ENCODE measurements at places on chromosomes 5 and 9. TPM values are rescaled to one million over a fixed set of nuclear protein-coding genes. Genes with fewer than 3 reads are reported as not detected.

DNA sequence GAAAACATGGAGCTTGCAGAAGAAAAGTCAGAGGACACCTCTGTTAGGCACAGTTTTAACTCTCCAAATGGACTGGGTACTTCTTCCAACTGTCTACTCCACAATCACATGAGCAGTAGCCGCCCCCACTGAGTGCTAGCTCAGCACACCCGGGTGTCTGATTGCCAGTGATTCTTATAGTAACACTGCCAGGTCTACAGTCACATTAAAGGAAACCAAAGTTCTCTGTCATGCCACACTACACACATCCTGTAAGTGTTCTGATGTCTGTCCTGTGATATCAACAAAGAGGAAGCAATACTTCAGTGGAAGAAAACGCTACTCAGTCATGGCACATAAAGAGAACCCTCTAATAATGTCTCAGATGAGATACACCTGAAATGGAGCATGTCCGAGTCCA lies at the start of gene HAVCR2:
HAVCR2 (minus strand) TSS at position 69 of the 400 bp plus-strand sequence; CDS start at position 8, 61 bp downstream.
- no peaks in the 10 kb centered on the region for H3K36me3 ChIP-seq
- H3K27ac ChIP-seq, result no peak within 1 kb of the TSS
- H3K27me3 ChIP-seq, result no peaks in the 10 kb centered on the region
- DNase-seq, result no peak

- H3K4me3 ChIP-seq, result no peak overlapping the region
- no peaks in the 10 kb centered on the region for H3K4me1 ChIP-seq
- DNase-seq, result no peak
- no peaks in the 10 kb centered on the region for H3K27me3 ChIP-seq
- no peaks in the 10 kb centered on the region for H3K36me3 ChIP-seq
Observed at GRCh38 chr5:57417971-57418370, 64.6 kb downstream of the ACTBL2 start.

DNA sequence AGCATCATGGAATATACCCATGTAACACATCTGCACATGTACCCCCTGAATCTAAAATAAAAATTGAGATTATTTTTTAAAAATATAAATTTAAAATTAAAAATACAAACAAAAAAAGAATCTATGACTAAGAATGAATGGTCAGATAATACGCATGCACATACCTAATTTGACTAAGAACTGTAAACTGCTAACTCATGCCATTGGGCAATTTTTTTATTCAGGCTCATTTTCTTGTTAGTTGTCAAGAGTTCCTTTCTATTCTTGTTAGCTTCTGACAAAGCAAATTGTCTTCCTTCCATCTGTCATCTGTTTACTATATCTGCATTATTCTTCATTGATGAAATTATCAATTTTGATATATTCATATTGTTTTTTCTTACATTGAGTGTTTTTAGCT lies 69.5 kb upstream of the HAND1 start:
- no peaks in the 10 kb centered on the region for H3K36me3 ChIP-seq
- DNase-seq, result no peak
- no peaks in the 10 kb centered on the region for H3K4me1 ChIP-seq

DNA sequence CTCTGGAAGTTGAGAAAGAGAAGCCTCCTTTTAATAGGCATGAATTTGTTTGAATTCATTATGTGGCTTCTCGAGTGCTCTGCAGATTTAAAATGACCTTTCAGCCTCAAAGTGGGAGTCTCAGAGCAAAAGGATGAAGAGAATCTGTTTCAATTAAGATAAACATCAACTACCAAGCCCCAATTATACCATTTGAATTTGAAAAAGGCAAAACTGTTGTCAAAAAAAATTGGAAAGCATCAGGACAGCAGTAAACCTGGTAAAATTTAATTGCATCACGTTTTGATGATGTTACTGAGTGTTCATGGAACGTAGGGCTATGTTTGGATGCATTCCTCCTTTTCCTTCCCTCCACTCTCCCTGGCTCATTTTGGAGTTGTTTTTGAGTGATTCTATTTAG lies 637.2 kb downstream of the PDE4D start:
- no peaks in the 10 kb centered on the region for H3K36me3 ChIP-seq
- no peak overlapping the region for H3K4me3 ChIP-seq
- no peak overlapping the region for H3K27ac ChIP-seq
- no peaks in the 10 kb centered on the region for H3K27me3 ChIP-seq

DNA sequence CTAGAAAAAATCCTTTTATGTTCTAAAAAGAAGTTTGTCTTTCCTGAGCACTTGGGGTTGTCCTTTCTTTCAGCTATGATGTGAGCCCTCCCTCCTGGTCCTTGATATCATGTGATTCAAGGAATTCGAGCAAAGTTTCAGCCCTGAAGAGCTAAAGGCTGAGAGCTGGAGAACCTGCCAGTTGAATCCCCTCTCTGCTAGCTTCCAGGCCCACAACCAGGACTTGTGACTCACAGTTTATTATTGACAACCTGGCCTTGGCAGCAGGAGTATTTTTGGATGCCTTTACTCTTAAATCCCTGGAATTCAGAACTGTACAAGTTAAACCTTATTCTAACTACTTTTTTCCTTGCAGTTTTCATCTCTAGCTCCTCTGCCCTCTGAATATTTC lies 182.8 kb downstream of the SPOCK1 start:
- H3K36me3 ChIP-seq, result no peaks in the 10 kb centered on the region
- no peaks in the 10 kb centered on the region for H3K27me3 ChIP-seq
- DNase-seq, result no peak
- no peaks in the 10 kb centered on the region for H3K4me1 ChIP-seq
- H3K27ac ChIP-seq, result no peak overlapping the region
- H3K4me3 ChIP-seq, result no peak overlapping the region

- H3K36me3 ChIP-seq, result no peaks in the 10 kb centered on the region
- DNase-seq, result peak; percentile 24
- no peak overlapping the region for H3K4me3 ChIP-seq
- no peaks in the 10 kb centered on the region for H3K4me1 ChIP-seq
- no peaks in the 10 kb centered on the region for H3K27me3 ChIP-seq
Observed at GRCh38 chr9:27184556-27185351, 75.7 kb downstream of the TEK start.

DNA sequence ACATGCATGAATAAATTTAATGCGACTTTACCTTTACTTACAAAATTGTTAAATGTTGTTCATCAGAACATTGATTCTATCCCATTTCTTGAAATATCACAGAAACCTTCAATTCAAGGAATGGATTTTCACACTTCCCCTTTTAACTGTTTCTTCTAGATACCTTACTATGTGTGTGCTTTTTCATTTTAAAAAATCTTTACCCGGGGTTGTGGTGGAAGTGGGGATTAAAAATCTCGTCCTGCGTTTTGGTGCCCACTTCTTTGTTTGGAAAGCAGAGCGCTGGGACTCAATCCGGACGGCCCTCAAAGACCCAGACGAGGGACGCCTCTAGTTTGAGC lies 5.8 kb upstream of the MEF2C start:
- DNase-seq, result no peak
- H3K36me3 ChIP-seq, result no peaks in the 10 kb centered on the region
- H3K4me3 ChIP-seq, result peak overlapping the region; percentile 68
- H3K27me3 ChIP-seq, result no peaks in the 10 kb centered on the region
- peaks cover 2% of the 10 kb centered on the region for H3K4me1 ChIP-seq

- no peak overlapping the region for H3K27ac ChIP-seq
- no peak for DNase-seq
- no peaks in the 10 kb centered on the region for H3K27me3 ChIP-seq
- no peaks in the 10 kb centered on the region for H3K4me1 ChIP-seq
- no peak overlapping the region for H3K4me3 ChIP-seq
Observed at GRCh38 chr5:73729329-73729728, 103.3 kb downstream of the ARHGEF28 start.

- H3K27me3 ChIP-seq, result no peaks in the 10 kb centered on the region
- H3K4me3 ChIP-seq, result no peak overlapping the region
- H3K4me1 ChIP-seq, result no peaks in the 10 kb centered on the region
Observed at GRCh38 chr5:122063836-122064235, 14.2 kb downstream of the LOX start.

DNA sequence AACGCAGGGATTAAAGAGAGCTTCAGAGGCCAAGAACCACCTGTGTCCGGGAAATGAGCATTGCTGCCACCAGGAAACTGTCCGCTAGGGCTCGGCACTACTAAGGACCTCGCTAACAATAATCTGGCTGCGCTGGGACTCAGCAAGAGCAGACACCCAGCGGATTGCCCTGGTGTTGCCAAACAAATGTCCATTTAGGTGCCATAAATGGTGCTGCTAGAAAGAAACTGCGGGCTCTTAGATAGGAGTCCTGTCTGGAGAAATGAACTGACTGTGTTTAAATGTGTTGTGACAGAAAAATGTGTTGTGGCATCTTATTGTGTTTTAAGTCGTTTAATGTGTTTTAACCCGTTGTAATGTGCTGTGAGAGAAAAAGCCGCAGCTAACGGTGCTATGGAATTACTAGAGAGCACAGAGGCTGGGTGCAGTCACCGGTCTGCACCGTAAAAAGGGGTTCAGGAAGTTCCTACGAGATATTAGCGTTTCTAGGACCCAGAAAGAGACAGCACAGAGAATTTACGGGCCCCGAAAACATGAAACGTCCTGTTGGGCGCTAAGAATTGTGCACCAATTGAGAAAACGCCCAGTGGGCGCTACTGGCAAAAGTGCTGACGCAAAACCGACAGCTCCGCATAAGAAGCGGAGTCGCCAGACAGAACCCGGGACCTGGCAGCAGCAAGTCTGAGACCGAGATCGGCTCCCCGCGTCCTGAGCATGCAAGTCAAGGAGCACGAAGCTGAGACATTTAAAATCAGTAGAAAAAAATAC lies 90.6 kb downstream of the ANXA2R start:
- peaks cover 7% of the 10 kb centered on the region for H3K4me1 ChIP-seq
- DNase-seq, result peak; percentile 85
- no peaks in the 10 kb centered on the region for H3K36me3 ChIP-seq
- peak overlapping the region; percentile 18 for H3K27ac ChIP-seq
- H3K27me3 ChIP-seq, result peaks cover 73% of the 10 kb centered on the region
- peak overlapping the region; percentile 20 for H3K4me3 ChIP-seq

DNA sequence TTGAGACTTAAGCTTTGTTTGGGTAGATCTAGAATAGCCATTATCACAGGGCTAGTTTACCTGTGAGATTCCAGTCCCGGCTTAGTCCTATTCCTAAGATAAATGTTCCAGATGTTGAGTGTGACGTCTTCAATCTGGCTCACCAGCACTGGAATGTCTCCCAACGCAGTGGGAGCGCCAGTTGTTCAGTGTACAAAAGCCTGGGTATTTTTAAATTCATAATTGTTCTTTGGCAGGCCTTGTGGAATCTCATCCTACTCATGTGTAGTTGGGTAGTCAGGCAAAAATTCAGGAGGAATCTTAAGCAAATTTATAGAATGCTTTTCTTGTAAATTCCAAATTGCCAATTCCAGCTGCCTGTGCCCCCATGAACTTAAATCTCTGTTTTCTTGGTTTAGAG lies 272.6 kb upstream of the KCNN2 start:
- H3K4me3 ChIP-seq, result no peak overlapping the region
- DNase-seq, result no peak
- H3K27me3 ChIP-seq, result no peaks in the 10 kb centered on the region
- H3K4me1 ChIP-seq, result no peaks in the 10 kb centered on the region
- no peaks in the 10 kb centered on the region for H3K36me3 ChIP-seq

DNA sequence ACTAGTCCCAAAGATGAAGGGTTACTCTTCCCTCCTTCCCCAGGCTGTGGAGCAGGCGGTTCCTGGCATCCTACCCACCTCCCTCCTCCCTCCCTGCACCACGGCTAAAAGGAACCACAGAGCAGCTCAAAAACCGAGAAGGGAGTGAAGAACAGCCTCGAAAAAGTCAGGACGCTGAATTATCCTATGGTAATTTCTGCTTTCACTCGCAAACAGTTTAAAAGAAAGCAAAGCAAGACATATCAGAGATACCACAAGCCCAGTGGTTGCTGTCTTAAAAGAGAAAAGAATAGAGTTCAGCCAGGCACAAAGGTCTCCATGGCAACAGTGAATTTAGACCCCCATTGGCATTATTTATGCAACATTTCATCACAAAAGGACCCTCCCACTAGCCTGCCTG lies 315.4 kb downstream of the CTNND2 start:
- no peaks in the 10 kb centered on the region for H3K4me1 ChIP-seq
- no peak overlapping the region for H3K4me3 ChIP-seq
- H3K36me3 ChIP-seq, result no peaks in the 10 kb centered on the region
- no peak overlapping the region for H3K27ac ChIP-seq

GRCh38 chr5:155912291-155912690 lies 414.7 kb upstream of the SGCD start:
- no peak overlapping the region for H3K27ac ChIP-seq
- no peaks in the 10 kb centered on the region for H3K36me3 ChIP-seq
- H3K27me3 ChIP-seq, result no peaks in the 10 kb centered on the region
- no peak overlapping the region for H3K4me3 ChIP-seq
- DNase-seq, result no peak

DNA sequence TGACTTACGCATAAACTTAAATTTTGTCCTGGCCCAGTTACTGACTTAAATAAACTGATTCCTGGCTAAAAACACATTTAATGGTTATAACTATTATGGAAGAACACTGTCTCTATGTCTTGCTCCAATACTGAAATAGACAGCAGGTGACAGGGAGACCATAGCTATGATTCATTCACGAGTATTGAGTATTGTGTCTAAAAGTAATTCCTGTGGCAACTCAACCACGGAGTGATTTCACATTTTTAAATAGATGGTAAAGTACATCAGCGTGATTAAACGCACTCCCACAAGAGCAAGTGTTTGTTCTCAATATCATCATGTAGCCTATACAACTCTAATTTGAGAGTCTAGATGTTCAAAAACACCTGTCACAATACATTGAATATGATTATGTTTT lies 35.9 kb upstream of the PCSK1 start:
- H3K36me3 ChIP-seq, result no peaks in the 10 kb centered on the region
- no peaks in the 10 kb centered on the region for H3K4me1 ChIP-seq
- H3K27me3 ChIP-seq, result no peaks in the 10 kb centered on the region
- no peak overlapping the region for H3K27ac ChIP-seq
- no peak for DNase-seq

GRCh38 chr9:96020792-96021550 lies 145.5 kb downstream of the ERCC6L2 start:
- peaks cover 2% of the 10 kb centered on the region for H3K27me3 ChIP-seq
- peak overlapping the region; percentile 59 for H3K27ac ChIP-seq
- H3K4me1 ChIP-seq, result no peaks in the 10 kb centered on the region
- peaks cover 3% of the 10 kb centered on the region for H3K36me3 ChIP-seq

DNA sequence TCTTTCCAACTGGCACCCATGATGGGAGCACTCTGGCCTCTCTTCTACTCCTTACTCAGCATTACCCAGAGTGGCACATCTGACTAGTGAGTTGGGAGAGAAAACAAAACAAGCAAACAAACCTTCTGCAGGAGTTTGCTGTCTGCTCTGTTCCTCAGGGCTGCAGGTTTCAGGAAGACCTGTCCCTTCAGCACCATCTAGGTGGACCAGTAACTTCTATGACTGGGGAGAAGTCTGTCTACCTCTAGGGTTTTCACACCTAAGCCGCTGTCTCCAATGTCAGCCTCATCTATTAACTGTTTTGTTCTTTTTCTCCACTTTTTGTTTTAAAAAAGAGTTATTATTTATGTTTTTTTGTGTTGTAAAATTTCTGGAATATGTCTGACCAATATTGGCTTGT lies 58.7 kb downstream of the RAB3C start:
- no peak for DNase-seq
- H3K27ac ChIP-seq, result no peak overlapping the region
- no peaks in the 10 kb centered on the region for H3K36me3 ChIP-seq
- no peak overlapping the region for H3K4me3 ChIP-seq

GRCh38 chr9:7967093-7967827 lies 167.7 kb upstream of the DMAC1 start:
- no peak overlapping the region for H3K4me3 ChIP-seq
- no peaks in the 10 kb centered on the region for H3K27me3 ChIP-seq
- H3K4me1 ChIP-seq, result no peaks in the 10 kb centered on the region
- H3K36me3 ChIP-seq, result no peaks in the 10 kb centered on the region

TSSK1B gene
- total RNA-seq, result 0.13 TPM

IL9 gene
- total RNA-seq, result not detected

KIF4B gene
- total RNA-seq, result not detected

NTNG2 gene
- total RNA-seq, result 2.2 TPM

TAS2R1 gene
- total RNA-seq, result not detected

TRMO gene
- 20.3 TPM for total RNA-seq

EQTN gene
- 1.4 TPM for total RNA-seq
